ENCODE measurements at places on chromosomes 7 and 10.

GRCh38 chr7:30246392-30246791 is 38.0 kb upstream of the ZNRF2 start:
- DNase-seq = no peak

- DNase-seq = no peak
These were observed 5.8 kb upstream of the FEZF1 start for GRCh38 chr7:122310119-122311021.

DNA sequence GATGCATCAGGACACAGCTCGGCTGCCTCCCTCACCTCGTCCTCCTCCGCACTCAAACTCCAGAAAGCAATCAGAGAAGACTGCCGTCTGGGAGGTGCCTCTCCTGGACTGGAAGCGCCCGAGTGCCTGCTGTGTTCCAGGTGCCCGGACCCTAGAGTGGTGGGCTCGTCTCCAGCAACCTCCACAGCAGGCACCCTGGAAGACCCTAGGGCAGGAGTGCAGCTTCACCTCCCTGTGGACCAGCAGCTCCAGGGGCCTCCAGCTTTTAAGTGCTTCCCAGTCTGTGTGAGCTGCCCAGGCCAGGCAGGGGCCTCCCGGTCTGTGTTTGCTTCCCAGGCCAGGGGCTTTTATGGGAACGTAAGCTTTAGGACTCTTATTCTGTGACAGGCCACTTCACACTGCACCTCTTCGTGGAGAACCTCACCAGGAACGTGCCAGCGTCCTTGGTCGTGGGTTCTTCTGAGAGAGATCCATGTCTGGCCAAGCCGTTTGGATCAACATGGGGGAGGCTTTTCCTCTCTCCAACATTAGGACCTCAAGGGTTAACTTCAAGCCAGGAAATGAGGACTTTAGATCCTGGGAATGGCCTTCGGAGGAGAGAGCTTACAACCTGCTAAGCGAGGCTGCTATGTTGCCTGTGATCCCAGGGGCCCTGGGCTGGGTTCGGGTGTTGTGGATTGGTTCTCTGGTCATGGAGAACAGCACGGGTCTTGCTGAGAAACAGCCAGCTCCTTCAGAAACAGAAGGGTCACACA is 5.9 kb upstream of the PWWP2B start:
- no peak for DNase-seq

DNA sequence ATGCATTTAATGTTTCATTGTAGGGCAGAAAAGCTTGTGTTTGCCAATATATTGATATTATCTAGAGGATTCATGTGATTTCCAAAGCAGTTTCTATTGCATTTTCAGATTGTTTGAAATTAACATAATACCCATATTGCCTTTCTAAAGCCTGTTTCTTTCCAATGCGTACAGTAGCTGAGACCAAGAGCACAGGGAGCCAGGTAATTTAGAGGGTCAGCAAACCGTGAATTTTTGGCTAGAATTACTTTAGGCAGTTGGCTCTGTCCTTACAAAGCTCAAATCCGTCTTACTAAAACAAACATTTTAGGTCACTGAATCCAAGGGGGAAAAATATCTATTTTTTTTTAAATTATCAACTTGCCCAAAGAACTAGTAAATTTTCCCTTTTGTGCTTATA is 604.9 kb upstream of the ADARB2 start:
- DNase-seq = no peak
